ENCODE measurements at places on chromosomes 11 and 22.
A peak's percentile ranks its signal among the peaks of the same experiment; 100 is the strongest.

GRCh38 chr11:67432655-67433349, 4.5 kb downstream of the RPS6KB2 start:
- DNase-seq: no peak

DNA sequence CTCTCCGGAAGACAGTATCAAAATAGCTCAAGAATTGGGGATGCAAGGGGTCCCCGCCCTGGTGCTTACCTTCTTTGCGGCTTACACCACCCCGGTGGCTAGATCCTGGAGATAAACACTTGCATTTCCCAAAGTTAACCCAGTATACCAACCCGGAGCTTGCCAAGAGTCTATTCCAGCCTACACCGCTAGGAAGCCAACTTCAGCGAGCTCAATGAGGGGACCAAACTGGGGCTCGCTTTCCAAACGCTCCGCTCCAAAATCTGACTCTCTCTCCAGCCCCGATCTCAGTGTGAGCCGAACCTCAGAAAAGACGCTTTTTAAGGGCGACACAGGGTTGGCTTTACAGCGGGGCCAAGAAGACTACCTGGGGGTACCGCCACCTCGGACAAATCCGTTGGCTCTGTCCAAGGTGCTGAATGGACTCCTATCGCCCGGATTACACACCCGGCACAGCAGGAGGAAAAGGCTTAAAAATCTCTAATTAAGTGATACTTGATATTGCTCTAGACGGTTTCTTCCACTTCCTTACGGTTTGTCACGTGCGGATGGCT, 20.1 kb upstream of the BDNF start:
- DNase-seq: peak; percentile 74

- no peak for DNase-seq
Measured at GRCh38 chr11:3920148-3920852, 64.8 kb downstream of the STIM1 start.

DNA sequence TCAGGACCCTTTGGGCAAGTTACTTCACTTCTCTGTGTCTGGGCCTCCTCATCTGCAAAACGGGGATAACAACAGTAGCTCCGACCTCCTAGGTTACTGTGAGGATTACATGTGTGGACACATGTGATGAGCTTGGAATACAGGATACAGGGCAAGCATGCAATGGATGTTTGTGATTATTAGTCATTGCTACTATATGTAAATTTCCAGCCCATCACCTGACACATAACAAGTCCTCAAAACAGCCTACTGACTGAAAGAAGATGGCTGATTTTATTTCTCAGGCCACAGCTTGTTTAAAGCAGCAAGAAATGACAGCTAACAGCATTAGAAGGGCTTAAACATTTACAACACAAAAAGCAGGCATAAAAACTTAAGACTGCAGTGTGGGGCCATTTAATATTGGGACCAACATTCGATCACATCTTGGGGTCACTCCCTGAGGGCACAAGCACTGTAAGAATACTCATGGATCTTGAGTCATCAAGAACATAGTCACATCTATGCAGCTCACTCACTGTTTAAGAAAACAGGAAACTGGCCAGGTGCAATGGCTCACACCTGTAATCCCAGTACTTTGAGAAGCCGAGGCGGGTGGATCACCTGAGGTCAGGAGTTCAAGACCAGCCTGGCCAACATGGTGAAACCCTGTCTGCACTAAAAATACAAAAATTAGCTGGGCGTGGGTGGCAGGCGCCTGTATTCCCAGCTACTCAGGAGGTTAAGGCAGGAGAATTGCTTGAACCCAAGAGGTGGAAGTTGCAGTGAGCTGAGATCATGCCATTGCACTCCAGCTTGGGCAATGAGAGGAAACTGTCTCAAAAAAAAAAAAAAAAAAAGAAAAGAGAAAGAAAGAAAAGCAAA, 49.5 kb downstream of the ABTB2 start:
- DNase-seq: no peak

DNA sequence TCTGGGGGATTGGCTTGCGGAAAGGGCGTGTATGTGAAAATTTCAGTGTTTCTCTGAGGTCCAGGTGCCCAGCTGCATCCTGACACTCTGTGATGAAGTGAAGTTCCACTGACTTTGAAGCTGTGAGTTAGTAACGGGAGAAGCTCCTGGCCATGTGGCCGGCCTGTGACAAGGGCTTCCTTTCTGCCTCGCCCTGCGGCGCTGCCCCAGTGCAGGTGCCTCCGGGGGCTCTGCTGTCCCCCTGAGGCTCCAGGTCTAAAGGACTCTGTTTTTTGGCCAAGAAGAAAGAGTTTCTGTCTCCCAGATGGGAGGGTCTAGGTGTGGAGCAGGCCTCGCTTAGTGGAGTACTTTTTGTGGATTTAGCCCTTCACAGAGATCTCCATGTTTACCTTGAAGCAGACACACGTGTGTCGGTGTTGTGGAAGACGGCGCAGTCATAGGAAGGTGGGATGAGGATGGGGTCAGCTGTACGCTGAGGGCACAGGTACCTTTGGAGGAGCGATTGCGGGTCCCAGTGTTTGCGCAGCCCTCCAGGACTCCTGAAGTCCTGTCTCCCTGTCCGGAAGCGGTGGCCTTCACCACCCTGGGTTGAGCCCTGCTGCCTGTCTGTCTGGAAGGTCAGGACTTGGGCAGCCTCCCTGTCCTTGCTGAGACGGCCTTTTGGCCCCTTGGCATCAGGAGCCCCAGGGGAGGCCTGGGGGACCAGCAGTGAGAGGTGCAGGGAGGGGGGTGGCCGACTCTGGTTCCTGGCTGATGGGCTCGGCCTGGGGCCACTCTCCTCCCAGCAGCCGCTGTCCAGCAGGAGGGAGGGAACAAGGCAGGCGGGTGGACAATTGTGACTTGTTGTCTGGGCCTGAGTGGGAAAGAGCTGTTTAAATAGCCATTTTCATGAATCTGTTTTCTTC, 1249.3 kb downstream of the BRD1 start:
- DNase-seq: no peak

GRCh38 chr11:113351068-113351450, 36.5 kb upstream of the ANKK1 start:
- DNase-seq: no peak

- no peak for DNase-seq
Measured at GRCh38 chr11:23205156-23205871, 345.0 kb upstream of the CCDC179 start.

GRCh38 chr11:119078675-119079420, 5.8 kb upstream of the HMBS start:
- DNase-seq: no peak

GRCh38 chr11:134750619-134751018, 338.6 kb upstream of the B3GAT1 start:
- DNase-seq: no peak

DNA sequence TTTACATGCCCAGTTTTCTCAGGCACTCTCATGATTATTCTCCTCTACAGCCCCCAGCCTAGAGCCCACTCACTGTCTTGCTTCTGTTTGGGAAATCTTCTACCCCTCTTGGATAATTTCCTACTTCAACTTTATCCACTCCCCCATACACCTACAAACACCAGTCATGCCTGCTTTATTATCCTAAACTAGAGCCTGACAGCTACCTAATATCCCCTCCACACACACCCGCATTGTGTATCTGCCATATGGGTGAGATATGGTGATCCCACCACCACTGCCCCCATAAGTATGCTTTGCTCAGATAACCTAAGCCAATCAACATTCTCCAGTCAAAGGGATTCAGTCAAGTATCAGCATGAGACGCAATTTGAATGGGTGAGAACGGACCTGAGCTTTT, 15.3 kb upstream of the FJX1 start:
- no peak for DNase-seq
